ENCODE measurements at places on chromosomes 11 and 22.
A peak's percentile ranks its signal among the peaks of the same experiment; 100 is the strongest.

DNA sequence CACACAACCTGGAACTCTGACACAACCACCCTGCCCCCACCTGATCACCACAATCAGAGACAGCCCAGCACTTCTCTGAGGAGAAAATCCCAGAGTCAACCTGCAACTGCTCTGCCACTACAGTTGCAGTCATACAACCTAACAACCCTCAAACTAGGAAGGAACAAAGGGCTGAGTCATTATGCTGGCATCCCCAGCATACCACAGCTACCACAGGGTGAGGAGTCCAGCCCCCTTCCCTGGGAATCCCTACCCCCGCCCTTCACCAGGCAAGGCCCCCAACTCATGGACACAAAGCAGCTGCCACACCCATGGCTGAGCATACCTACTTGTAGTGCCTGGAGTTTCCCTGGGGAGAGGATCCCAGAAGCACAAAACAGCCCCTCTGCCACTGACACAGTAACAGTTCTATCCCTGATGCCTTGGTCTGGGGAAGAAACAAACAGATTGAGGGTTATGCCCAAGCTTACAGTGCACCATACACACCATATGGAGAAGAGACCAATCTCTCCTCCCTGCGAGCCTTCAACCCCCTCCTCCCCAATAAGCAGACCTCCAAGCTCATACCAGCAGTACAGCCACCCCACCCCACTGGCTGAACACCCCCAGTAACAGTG is 68.5 kb upstream of the C11orf58 start:
- no peak for DNase-seq

- DNase-seq: no peak
Observed at GRCh38 chr22:30927806-30928205, 40.8 kb downstream of the MORC2 start.

- DNase-seq: no peak
Observed at GRCh38 chr11:94787801-94788200, 19.6 kb downstream of the AMOTL1 start.

DNA sequence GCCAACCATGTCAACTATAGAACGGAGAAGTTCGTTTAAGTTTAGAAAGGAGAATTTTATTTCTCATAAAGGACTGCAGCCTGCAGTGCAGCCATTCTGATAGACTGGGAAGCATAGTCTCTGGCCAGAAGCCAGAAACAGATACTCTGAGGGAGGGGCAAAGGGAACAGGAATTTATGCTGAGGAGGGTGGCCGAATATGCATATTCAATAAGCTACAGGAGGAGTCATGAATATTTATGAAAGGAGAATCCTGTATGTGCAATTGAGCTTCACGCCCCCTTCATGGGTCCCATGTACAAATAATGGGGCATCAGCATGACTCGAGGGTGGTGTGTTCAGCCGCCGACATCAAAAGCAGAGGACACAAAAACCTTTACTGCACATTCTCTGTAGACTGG is 199.9 kb downstream of the CWF19L2 start:
- no peak for DNase-seq

GRCh38 chr11:71325418-71326327 is 73.3 kb upstream of the SHANK2 start:
- no peak for DNase-seq

- DNase-seq: no peak
Observed at GRCh38 chr11:46336563-46337180, 10.6 kb upstream of the DGKZ start.

DNA sequence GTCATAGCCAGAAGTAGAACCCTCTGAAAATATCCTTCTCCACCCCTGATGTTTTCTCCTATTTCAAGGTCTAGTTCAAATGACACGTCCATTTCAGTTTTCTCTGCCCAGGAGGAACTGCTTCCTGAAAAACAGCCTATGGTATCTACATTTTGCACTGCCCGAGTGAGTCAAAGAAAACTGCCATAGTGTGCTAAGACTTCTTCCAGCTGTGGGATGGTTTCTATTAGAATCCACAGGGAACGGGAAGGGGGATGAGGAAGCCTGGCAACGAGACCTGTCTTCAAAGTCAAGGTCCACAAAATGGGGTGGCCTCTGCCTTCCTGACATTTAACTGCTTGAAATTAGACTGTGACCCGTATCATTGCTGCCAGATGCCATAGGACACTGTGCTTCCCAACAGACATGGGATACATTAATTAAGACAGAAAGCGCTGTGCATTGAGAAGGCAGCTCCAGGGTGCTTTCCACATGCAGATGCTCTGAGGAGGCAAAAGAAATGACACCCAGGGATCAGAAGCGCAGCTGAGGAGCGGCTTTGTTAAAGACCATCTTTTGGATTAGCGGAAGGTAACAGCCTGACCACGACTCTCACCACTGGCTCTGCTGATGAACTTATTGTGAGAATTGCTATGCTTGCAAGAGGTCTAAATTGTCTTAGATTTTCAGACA is 39.4 kb upstream of the NUP50 start:
- no peak for DNase-seq

DNA sequence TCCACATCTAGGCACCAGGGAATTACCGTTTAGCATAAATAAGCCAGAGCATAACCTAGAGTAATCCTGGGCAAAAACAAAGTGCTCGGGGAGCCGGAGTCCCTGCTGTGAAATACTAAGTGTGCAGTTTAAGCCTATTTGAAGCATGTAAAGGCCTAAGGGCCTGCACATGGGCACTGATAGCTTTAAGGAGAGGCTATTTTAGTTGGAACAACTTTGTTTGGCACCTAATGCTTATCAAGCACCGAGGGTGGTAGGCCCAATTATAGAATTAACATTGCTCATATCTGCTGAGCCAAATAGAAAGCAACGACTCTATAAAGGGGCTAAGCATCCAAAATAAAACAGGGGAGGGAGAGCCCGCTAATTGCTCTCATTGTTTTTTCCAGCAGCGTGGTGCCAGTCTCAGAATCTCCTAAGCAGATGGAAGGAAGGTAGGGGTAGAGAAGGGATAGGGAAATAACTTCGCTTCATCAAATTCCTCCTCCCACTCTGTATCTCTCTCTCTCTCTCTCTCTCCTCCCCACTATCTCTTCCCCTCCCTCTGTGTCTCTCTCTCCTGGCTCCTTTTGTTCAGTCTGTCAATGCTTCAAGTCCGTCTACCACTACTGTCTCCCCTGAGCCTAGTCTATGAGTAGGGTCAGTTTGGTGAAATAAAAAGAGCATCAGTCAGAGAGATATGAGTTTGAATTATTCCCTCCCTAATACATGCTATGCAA is 292.8 kb downstream of the NXPE2 start:
- DNase-seq: no peak

GRCh38 chr11:9015677-9016076 is 11.9 kb upstream of the NRIP3 start:
- DNase-seq: no peak

GRCh38 chr11:1149545-1149944 is 8.2 kb upstream of the MUC5AC start:
- no peak for DNase-seq

- peak; percentile 24 for DNase-seq
Observed at GRCh38 chr11:112795911-112796649, 165.1 kb upstream of the NCAM1 start.

DNA sequence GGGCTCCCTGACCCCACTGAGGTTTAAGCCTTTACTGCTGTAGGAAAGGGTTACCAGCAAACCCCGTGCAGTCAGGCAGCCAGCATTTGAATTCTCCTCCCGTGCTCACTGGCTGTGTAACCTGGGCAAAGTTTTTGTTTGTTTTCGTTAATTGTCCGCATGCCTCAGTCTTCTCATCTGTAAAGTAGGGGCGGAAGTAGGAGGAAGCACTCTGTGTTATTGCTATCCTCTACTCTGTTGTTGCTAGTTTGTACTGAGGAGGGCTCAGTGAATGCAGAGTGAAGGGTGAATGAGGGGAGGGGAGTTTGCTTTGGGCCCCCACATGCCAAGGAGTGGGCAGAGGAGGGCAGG is 14.0 kb upstream of the SYT7 start:
- DNase-seq: no peak

- no peak for DNase-seq
Observed at GRCh38 chr22:21569459-21570170, 2.1 kb downstream of the UBE2L3 start.

GRCh38 chr22:46761017-46761416 is 1.4 kb upstream of the TBC1D22A start:
- no peak for DNase-seq

GRCh38 chr11:68989936-68990606 is 9.3 kb upstream of the MRGPRD start:
- DNase-seq: no peak

- DNase-seq: no peak
Observed at GRCh38 chr11:44279483-44279882, 30.5 kb downstream of the ALX4 start.

DNA sequence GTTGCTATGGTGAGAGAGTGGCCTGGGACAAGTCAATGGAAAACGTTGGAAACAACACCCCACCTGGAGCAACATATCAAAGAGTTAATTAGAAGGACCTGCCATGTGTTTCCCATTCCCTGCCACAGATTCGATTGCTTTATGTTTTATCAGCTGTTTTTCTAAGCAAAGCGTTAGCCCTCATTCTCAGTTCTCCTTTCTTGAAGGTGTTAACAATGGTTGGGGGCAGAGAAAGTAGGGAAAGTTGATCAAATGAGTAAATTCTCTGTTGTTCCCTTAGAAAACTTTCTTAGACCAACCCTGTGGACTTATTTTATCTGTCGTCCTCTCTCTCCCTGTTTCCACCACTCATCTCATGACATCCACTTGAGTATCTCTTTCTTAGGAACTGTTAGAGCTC is 102.5 kb downstream of the ADAMTS15 start:
- DNase-seq: no peak

- no peak for DNase-seq
Observed at GRCh38 chr22:37349043-37349814, 66.9 kb downstream of the CYTH4 start.

DNA sequence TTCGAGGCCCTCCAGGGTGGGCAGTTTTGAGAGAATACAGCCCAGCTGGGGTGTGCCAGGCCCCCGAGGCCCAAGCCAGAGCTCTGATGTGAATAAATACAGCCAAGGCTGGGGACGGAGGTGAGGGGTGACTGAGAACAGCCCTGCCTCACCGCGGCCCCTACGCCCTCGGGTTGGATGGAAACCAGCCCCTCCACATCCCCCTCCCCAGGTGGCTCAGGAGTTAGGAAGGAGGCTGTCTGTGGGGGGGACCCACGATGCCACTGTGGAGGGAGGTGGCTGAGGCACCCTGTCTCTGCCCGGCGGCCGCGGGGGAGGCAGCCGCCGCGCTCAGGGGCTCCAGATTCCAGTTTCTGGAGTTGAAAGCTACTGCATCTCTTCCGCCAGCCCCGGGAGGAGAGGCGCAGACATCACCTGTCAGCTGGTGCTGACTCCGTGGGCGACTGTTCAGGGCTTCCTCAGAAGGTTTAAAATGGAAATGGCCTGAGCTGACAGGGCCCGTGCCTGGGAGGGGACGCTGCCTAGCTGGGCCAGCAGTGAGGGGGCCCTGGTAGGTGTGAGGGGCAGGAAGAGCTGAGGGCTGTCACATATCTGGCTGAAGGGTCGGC is 1.4 kb downstream of the FLRT1 start:
- no peak for DNase-seq

DNA sequence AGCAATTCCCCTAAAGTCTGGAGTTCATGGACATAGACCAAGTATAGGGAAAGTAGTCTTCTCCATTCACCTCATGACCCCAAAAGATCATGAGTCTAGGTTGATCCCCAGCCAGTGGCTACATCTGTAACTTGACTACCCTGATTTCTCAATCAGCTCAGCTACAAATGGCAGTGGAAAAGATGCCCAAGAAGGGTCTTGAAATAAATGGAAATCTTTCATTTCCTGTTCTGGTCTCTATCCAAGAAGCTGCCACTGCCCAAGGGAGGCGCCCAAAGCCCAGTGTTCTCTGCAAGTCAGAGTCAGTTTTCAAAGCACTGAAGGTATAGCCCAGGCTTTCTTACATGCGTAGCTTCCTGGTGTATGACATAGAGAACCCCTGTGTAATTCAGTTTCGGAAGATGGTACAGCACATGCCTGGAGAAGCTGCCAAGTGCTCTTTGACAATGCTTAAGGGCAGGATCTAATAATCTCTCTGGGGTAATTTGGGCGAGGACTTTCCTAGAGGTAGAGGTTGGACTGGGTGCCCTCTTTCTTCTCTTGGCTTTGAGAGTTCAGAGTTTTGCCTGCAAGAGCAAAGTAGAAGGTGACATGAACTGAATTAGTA is 101.1 kb downstream of the ADAMTS15 start:
- no peak for DNase-seq

DNA sequence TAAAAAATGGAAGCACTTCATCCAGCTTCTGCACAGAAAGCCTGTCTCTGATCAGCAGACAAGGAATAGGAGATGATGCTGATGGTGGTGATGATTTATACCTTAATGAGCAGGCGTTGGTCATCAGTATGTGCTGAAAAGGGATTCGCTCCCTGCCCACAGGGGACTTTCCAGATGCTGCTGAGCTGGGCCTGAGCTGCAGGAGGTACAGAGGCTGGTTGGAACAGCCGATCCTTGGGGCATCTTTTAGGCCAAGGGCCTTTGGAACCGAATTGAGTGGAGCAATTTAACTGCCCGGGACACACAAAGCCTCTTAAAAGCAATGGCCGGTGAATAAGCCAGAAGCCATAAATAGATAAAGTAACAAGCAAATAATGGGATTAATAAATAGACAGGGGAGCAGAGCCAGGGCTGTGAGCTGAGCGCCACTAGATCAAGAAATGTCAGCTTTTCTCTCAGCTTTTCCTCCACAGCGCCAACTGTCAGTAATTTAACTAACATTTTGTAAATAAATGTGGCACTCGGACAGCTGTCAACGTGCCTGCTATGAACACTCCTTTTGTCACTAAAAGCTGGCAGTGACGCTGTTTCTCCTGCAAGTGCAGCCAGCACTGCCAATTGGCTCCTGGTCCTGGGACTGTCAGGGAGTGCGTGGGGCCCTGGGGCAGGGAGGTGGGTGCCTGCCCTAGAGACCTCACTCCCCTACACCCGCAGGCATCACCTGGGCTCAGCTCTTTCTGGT is 562.3 kb downstream of the NTM start:
- DNase-seq: no peak

- DNase-seq: no peak
Observed at GRCh38 chr11:56843816-56844215, 95.3 kb upstream of the OR9G4 start.

DNA sequence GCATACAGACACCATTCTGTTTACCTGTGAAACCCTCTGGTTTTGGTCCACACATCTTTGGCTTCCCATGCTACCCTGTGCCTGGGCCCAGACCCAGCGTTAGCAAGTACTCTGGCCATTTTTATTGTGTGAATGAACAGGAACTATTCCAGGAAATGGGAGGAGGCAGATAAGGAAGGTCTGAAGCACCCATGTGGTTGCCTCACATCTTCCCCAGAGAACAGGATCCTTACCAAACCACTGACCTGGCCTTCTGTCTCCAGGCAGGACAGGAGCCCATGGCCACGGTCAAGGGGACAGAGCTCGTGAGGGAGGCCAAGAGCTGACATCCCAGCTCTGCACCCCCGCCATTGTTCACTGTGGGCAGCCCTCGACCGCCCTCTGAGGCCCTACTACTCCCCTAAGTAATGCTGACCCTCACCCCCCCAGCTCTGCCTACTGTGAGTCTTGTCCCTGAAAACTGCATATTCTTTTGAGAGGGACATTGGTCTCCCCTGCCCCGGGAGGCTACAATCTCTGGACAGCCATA is 97.7 kb upstream of the TP53I11 start:
- no peak for DNase-seq

Data from NCI-H524 treated with DMSO at 0.1 percent for 48 hours (cell line).